ENCODE measurements at places on chromosomes 12 and 14.

- DNase-seq: no peak
Measured at GRCh38 chr12:67151886-67152285, 117.3 kb upstream of the CAND1 start.

DNA sequence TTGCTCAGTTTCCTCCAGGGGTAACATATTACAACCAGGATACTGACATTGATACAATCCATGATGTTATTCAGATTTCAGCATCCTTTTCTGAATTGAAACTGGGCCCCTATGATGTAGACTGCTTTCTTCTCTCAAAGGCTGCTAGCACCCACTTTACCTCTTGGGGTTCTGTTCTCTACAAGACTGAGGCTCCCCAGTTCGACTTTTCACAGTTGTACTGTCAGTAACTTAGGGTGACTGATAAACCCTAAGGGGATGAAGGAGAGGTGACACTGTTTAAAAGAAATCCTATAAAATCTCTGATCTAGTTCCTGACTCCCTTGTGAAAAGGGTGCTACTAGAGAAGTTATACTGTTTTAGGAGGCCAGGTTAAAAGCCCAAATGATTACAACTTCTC lies 818 bp downstream of the VPS33A start:
- DNase-seq: no peak

DNA sequence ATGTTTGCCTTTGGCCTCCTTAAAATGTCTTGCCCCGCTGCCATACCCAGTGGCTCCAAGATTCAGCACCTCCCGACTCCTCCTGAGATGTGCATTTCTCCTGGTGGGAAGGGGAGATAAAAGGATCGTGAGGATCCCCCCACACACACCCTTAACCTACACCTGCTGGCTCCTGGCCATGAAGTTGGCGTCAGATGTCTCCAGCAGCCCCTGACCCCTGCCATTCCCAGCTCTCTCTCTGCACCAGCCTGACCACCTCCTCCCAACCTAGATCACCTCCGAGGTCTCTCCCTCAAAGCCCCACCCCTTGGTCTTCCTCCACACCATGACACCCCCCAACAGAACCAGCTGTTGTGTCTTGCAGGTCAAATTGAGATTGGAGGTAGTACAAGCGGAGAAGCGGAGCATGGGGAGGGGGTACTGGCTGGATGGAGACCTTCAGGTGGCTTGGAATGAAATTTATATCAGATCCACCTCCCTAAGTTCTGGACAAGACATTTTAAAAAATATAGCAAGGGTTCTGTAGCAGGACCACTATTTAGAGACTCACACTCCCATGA lies 151.1 kb upstream of the FKBP4 start:
- DNase-seq: peak; percentile 23

DNA sequence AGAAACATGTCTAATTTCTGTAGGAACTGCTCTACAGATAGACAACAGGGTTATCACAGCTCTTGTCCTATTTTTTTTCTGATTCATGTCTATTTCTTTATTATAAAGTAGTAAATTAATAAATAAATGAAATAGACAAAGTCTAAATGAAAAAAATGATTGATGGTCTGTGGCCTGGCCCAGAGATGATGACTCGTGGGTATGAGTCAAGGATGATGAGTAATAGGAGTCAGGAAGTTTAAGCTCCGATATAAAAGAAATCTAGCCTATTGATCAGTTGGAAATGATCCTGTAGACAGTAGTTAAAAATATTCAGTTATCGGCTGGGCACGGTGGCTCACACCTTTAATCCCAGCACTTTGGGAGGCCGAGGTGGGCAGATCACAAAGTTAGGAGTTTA lies 90.6 kb upstream of the RTL1 start:
- no peak for DNase-seq

GRCh38 chr12:128079-128478 lies 61.5 kb downstream of the IQSEC3 start:
- DNase-seq: no peak

GRCh38 chr12:69686731-69687130 lies 12.4 kb downstream of the BEST3 start:
- no peak for DNase-seq

DNA sequence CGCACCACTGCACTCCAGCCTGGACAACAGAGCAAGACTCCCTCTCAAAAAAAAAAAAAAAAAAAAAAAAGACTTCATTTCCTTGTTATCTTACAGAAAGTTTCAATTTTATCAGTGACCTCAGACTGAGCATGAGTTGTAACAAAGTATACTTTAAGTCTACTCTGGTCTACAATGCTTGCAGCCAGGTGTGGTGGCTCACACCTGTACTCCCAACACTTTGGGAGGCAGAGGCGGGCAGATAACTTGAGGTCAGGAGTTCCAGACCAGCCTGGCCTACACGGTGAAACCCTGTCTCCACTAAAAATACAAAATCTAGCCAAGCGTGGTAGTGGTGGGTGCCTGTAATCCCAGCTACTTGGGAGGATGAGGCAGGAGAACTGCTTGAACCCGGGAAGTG lies 18.0 kb downstream of the HNRNPC start:
- DNase-seq: no peak

- peak; percentile 44 for DNase-seq
Measured at GRCh38 chr12:130620281-130620680, 95.8 kb downstream of the RIMBP2 start.

DNA sequence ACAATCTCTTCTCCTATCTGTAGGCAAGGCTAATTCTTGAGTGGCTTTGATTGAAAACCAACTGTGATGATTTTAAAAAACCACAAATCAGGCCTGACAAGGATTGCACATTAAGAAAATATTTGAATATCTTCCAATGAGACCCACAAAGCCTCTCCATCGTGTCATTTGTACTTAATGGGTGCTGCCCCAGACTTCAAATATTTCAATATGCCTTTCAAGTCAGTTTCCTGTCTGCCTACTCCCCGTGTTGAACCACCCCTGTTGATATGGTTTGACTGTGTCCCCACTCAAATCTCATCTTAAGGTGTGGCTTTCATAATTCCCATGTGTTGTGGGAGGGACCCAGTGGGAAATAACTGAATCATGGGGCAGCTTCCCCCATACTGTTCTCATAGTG lies 159.7 kb upstream of the EGLN3 start:
- DNase-seq: no peak

DNA sequence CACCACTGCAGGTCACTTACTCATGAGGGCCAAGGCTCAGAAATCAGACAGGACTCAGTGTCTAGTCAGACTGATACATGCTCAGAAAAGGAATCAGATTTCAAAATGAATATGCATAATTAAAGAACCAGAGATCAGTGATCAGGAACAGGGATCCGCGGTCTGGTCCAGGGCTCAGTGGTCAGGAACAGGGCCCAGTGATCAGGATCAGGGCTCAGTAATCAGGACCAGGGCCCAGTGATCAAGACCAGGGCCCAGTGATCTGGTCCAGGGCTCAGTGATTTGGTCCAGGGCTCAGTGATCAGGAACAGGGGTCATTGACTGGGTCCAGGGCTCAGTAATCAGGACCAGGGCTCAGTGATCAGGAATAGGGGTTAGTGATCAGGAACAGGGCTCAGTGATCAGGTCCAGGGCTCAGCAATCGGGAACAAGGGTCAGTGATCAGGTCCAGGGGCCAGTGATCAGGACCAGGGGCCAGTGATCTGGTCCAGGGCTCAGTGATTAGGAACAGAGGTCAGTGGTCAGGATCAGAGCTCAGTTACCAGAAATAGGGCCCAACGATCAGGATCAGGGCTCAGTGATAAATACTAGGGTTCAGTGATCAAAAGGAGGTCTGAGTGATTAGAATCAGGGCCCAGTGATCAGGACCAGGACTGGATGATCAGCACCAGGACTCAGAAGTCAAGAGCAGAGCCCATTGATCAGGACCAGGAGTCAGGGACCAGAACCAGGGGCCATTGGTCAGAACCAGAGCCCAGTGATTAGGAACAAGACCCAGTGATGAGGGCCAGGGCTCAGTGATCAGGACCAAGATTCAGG lies 175.3 kb downstream of the TMEM121 start:
- DNase-seq: no peak

- DNase-seq: no peak
Measured at GRCh38 chr12:24632466-24632865, 316.4 kb downstream of the BCAT1 start.

DNA sequence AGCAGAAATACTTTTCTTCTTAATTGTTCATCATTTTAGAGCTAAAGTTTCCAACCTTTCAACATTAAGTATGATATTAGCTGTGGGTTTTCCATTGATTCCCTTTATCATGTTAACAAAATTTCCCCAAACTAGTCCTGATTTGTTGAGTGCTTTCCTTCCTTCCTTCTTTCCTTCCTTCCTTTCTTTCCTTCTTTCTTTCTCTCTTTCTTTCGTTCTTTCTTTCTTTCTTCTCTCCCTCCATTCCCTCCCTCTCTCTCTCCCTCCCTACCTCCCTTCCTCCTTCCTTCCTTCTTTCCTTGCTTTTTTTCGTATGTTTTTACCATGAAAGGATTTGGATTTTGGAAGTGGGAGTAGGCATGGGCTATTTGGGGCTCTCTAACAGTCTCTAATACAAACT lies 133.5 kb downstream of the LMNTD1 start:
- DNase-seq: no peak

DNA sequence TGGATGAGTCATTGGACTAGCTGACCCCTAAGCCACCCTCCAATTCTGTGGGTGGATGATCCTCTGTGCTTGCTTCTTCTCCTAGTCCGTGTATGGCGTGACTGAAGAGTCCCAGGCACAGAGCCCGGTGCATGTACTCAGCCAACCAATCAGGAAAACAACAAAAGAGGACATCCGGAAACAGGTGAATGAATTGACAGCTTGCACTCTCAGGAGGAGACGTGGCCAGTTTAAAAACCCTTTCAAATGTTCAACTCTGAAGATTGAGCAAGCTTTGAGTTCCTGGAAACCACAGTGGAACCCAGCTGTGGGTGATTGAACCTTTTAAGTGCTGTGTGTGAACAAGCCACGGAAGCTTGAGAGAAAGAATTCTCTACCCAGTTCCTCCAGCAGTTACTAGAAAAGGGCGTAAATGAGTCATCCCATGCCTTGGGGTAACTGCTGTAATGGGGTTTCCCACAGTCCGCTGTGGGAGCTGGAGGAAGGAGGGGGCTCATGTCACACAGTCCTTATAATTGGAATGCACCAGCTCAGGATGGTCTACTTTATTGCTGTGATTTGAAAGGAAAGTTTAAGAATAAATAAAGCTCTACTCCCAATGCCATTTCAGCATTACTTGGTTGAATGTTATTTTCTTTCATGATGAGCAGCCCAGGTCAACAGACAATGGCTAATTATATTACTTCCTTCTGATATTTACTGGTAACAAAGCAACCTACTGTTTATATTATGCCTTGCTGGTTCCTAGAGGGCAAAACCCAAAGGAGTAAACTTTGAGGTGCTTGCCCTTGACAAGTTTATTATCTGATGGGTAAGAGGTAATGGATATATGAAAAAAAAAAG lies 417.0 kb downstream of the DPF3 start:
- peak; percentile 86 for DNase-seq

DNA sequence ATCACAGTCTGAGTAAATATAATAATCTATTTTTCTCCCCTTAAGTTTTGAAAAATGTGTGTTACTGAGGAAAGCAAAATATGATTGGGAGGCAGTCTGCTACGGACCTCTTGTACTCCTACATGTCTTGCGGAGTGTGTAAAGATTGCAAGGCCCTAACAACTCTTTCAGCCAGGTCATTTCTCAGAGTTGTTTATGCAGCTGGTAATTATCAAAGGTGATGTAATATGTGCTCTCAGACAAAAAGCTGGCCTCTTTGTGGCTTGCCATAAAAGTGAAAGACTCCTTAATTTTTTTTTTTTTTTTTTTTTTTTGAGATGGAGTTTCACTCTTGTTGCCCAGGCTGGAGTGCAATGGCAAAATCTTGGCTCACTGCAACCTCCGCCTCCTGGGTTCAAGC lies 40.5 kb upstream of the MON2 start:
- no peak for DNase-seq

DNA sequence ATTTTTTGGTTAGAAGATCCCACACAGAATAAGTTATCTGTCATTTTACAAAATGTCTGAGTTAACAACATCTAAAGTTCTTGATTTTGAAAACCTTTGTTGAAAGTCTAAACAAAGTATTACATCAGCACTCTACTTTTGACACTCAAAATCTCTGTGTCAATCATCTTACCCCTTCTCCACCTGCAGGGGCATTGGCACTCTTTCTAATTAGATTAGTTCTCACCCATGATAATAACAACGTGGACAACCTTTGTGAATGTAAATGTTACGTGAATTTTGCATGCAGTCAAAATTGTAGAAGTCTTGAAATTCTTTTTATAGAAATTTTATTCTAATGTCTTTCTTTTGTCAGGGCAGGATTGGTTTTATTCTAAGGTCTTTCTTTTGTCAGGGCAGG lies 33.5 kb upstream of the PPFIA2 start:
- no peak for DNase-seq

GRCh38 chr12:26340649-26341048 lies 145.3 kb downstream of the SSPN start:
- no peak for DNase-seq

- DNase-seq: no peak
Measured at GRCh38 chr14:72146241-72146640, 214.0 kb downstream of the RGS6 start.

DNA sequence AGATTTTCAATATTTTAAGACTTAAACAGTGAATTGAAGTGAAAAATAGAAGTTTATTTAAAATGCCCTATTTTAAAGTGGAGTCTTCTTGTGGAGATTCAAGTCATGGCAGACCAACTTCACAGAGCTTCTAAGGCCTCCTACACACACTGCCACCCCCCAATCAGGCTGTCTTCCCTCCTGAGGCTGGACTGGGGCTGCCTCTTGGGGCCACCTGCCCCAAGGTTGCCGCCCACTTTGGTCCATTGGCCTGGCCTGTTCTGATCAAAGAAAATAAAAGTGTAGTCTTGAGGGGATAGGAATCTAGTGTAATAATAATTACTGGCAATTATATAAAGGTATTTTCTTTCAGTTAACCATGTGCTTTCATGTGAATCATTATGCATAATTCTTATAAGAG lies 1.3 kb downstream of the GOLT1B start:
- DNase-seq: no peak

- DNase-seq: no peak
Measured at GRCh38 chr14:34498684-34499412, 36.8 kb upstream of the SPTSSA start.

GRCh38 chr12:132162508-132163031 lies 18.3 kb downstream of the NOC4L start:
- no peak for DNase-seq

DNA sequence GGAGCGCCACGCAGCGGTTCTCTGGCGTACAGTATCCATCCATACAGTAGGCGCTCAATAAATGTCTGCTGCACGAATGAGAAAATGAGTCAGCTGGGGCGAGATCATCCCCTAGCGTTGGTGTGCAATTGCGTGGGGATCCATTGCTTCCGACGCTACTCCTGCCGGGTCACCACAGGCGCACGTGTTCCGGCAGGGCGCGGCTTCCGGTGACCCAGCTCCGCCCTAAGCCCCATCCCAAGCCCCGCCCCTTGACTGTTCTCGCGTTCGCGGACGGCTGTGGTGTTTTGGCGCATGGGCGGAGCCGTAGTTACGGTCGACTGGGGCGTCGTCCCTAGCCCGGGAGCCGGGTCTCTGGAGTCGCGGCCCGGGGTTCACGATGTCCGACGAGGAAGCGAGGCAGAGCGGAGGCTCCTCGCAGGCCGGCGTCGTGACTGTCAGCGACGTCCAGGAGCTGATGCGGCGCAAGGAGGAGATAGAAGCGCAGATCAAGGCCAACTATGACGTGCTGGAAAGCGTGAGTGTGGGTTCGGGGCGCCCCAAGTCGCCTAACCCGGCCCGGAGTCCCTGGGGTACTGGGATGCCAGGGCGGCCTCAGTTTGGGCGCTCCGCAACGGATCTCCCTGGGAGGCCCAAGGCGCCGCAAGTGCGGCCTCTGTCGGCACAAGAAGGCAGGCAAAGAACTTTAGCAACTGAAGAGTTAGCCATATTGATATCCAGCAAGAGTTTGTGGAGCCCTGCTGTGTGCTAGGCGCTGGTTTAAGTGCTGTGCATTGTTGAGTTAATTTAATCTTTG lies at the start of gene PSMD9:
PSMD9 (plus strand) TSS at position 313 of the 796 bp plus-strand sequence; CDS start at position 380, 67 bp downstream.
- peak; percentile 99 for DNase-seq
